ENCODE measurements at places on chromosomes 11 and 22.

DNA sequence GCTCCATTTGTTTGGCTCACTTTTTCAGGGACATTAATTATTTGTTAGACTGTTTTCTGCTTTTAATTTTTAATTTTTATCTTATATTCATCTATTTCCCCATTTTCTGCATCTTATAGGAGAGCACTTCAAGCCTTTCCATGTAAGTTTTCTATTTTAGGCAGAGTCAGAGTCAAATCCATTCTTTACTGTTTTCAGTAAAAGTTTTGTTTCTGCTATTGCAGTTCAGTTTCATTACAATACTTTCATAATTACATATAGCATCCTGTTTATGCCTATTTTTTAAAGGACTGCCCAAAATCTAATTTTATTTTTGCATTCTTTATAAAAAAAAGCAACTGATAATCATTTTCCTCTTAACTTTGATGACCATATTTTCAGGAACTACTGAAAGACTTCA lies 3.8 kb upstream of the OR10A5 start:
- DNase-seq, result no peak

GRCh38 chr11:59012398-59013265 lies 73.3 kb downstream of the GLYATL1 start:
- no peak for DNase-seq

DNA sequence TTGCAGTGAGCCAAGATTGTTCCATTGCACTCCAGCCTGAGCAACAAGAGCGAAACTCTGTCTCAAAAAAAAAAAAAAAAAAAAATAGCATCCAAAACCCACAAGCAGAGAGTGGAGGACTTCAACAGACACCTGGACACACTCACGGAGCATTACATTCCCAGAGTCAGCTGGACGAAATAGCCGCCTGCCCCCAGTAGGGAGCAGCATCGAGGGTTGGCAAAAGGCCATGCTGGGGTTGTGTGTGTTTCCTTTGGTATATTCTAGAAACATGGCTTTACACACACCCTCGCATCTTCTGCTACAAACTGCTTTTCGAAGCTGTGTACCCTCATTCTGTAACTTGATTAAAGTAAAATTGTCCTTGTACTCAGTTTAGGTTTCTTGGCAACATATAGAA lies 5.3 kb downstream of the ADA2 start:
- DNase-seq, result peak; percentile 63

- DNase-seq, result no peak
Observed at GRCh38 chr11:35682230-35683173, 19.9 kb downstream of the TRIM44 start.

DNA sequence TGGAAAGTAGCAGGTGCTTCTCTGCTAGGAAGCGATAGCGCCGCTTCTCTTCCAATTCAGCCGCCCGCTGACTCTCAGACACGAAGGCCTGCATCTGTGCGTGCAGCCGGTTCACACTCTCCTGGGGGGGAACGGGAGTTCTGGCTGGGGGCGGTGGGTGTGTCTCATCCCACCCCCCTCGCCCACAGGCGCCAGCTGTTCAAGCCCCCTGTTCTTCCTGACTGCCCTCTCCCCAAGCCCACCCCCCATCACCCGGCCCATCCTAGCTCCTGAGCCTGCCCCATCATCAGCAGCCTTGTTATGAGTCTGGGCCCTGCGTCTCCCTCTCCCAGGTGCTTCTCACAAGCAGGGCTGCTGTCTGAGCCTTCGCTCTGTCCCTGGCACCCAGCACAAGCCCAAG lies 13.1 kb upstream of the SLC16A8 start:
- peak; percentile 29 for DNase-seq

DNA sequence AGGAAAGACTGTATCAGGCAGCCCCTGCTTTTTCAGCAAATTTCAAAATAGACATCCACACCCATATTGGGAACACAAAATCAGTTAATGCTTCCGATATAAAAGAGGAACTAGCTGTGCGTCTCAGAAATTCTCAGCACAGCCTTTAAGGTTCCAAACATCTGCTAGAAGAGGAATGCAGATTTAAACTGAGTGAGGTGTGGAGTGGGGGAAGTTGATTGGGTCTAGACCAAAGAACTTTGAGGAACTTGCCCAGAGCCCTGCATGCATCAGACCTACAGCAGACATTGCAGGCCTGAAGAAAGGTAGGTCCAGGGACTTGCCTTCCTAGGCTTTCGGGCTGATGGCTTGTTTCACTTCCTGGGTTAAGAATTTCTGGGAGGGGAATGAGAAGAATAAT lies at the start of gene MS4A4A:
Gene MS4A4A, plus strand, starts transcription at position 255 of the 400 bp plus-strand sequence. Its CDS starts 10 bp downstream, at position 265.
- DNase-seq, result no peak

DNA sequence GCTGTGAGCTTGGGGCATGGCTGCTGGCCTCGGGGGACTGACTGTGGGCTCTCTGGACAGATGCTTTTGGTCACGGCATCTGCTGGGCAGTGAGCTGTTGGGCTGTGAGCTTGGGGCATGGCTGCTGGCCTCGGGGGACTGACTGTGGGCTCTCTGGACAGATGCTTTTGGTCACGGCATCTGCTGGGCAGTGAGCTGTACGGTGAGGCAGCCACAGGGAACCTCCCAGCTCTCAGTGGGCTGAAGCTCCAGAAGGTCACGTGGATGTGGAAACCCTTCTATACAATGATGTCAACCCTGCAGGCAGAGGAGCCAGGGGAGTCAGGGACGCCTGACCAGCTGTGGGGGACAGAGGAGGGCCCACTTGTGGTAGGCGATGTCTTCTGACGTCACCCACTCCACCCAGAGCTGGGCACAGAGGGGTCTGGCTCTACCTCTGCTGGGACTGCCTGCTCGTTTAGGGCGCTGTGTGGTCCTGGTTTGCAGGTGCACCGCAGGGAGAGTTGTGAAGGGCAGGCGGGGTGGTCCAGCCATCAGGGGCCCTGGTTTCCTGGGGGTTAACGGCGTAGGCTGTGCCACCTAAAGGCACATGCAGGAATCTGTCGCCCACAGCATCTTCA lies 1331.3 kb downstream of the BRD1 start:
- DNase-seq, result peak; percentile 57

- no peak for DNase-seq
Observed at GRCh38 chr22:44500599-44500998, 2.6 kb upstream of the RTL6 start.

All from aorta (tissue), 5 donors.